Islet precursor cell (in vitro differentiated cells): ENCODE measurements at places on chromosomes 5 and 9.

GRCh38 chr5:133980652-133981051 is 12.2 kb upstream of the C5orf15 start:
- no peak for DNase-seq

DNA sequence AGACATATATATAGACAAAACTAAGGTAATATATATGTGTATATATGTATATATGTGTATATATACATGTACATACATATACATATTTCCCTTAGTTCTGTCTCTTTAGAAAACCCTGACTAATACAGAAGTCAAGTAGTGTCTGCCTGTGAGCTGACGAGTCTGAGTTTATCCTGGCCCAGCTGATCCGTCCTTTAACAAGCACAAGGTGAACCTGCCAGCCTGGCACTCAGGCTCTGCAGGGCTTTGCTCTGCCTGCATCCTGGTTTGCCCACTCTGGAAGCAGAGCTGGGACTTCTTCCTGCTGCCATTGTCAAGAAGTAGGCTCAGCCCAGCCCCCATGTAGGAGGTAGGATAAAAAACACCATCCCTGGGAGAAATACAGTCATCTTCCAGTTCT is 388.0 kb downstream of the ICE1 start:
- DNase-seq = no peak

GRCh38 chr9:79766091-79766490 is 194.3 kb downstream of the TLE4 start:
- DNase-seq = no peak

GRCh38 chr9:126397056-126397455 is 70.4 kb downstream of the MVB12B start:
- no peak for DNase-seq

- no peak for DNase-seq
Observed at GRCh38 chr5:35853631-35854030, 3.1 kb upstream of the IL7R start.

GRCh38 chr5:43702815-43703214 is 99.8 kb downstream of the NNT start:
- DNase-seq = no peak

DNA sequence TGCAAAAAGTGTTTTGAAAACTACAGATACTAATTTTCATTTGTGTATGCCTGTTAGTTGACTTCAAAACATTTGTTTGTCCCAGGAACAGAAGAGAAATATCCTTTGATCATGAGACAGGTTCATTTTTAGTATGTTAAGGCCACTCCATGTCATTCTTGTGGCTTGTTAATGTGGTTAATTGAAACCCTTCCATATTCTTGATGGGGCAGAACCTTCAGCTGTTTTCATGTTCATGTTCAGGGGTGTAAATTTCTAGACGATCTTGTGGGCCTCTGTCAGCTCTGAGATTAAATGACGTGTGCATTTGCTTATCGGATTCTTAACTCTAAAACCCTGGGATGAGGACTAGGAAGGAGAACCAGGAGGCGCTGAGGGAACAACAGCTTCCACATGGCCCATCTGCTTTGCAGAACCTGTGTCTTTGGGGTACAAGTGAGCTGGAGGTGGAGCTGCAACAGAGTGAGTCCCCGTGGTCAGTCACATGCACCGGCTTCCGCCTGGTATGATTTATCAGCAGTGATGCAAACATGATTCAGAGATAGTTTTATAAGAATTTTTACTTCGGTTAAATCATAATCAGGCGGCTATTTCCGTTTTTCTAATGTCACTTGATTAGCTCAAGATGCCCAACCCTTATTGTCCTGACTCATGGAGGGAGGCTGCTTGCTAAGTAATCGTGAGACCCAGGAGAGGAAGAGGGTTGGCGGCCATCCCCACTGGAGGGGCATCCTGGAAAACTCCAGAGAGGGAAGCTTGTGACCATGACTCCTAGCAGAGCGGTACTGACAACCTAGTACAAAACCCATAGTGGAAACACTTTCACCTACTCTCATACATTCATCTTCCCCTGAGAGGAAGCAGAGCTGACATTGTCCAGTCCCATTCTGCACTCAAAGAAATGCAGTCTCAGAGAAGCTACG is 138.4 kb downstream of the C9orf152 start:
- no peak for DNase-seq

DNA sequence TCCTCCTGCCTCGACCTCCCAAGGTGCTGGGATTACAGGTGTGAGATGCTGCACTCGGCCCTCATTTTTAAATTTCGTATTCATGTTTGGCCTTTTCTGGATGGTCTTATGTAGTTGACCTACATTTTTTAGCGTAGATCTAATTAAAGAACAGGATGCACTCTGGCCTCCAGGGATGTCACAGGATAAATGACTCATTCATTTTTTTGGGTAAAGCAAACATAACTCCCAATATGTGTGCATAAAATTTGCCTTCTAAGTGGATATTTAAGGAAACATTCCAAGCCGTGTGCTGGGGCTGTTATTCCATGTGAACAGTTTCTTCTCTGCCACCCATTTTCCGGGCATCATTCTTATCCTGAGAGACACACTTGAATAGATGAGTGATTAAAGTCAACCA is 501.6 kb downstream of the IRX1 start:
- no peak for DNase-seq

- DNase-seq = no peak
Observed at GRCh38 chr9:79709743-79710674, 138.2 kb downstream of the TLE4 start.
